Activated CD4-positive, CD25-positive, alpha-beta regulatory T cell treated with anti-CD3 and anti-CD28 coated beads, Interleukin-2, amount 50 U/mL, for 72 hours (primary cell): ENCODE measurements at places on chromosomes 16 and 17.

DNA sequence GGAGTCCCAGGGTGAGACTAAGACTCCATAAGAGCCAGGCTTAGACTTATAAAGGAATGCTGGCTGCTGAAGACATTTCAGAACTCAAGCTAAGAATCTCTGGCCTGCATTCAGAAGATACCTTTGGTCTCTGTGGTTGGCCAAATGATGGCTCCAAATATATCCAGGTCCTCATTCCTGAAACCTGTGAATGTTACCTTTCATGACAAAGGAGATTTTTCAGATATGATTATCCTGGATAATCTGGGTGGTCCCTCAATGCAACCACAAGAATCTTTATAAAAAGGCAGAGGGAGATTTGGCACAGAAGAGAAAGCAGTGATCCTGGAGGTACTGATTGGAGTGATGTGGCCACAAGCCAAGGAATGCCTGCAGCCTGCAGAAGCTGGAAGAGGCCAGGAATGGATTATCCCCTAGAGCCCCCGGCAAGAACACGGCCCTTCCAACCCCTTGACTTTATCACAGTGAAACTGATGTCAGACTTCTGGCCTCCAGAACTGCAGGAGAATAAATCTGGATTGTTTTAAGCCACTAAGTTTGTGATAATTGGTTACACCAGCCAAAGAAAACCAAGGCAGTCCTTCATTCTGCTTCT, 253.3 kb downstream of the SLC39A11 start:
- no peak for DNase-seq

DNA sequence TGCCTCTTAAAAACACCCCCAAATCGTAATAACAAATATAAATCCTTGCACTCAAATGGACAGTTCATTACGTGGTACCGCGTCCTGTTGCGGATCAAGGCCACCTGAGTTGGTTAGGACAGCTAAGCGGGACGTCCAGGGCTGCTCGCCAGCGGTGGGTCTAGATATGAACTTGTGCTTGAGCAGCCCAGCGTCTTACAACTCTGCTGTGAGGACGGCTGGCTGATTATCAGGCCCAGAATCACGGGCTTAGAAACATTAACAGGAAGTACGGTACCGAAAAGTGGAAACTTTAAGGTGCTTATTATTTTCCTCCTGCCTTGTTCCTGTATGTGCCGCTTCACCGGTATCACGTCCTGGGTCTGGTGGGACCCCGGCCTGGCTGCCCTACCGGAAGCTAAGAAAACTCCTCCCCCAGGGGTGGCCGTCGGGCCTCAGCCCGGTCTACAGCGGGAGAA, 832 bp upstream of the SRRM2 start:
- no peak for DNase-seq

DNA sequence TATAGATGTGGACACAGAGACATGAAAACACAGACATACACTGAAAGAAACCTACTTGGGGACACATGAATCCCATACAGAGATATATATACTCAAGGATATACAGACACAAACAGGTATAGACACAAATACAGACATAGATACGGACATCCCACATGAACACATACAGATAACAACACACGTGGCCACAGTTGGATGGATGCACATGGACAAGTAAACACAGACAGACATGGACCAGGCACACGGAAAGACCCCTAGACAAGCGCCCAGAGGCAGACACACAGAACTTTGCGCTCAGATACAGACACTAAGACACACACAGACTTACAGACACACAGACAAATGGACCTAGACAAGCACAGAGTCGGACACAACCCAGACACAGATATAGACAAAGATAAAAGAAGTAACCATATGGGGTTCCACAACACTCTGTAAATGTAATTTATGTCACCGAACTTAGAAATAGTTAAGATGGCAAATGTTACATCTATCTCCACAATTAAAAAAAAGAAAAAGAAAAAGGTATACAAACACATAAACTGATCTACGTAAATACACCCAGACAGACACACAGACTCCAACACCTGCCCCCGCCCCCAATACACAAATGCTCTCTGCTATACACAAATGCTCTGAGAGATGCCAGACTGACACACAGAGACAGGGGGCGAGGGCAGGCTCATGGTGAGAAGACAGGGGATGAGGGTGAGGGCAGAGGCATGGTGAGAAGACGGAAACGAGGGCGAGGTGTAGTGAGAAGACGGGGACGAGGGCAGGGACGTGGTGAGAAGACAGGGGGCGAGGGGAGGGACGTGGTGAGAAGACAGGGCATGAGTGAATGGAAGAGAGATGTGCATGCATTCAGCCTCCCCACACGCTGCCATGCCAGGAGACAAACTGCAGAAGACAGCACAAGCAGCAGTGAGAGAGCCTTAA, 118.3 kb downstream of the SMG6 start:
- no peak for DNase-seq

GRCh38 chr17:8479431-8479947, 43.8 kb downstream of the NDEL1 start:
- DNase-seq = no peak

DNA sequence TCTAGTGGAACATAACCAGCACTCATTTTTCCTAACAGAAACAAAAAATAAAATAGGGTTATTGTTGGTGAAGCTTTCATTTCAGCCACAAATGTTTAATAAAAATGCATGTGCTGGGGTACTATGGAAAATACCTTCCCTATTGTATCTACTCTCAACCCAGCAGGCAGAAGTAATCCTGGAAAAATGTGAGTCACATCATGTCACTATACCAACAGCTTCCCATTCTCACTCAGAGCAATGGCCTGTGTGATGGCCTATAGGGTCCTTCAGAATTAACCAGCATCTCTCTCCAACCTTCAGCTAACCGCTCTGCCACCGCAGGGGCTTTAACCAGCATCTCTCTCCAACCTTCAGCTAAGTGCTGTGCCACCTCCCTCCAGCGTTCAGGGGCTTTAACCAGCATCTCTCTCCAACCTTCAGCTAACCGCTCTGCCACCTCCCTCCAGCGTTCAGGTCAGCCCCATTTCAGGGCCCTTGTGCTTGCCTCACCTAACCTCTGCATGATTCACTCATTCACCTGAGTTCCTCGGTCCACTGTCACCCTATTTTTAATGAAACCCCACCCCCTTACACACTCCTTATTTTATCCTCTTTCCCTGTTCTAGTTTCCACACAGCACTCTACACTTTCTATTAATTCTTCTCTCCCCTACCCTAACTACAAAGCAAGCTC, 34.0 kb downstream of the UBE2G1 start:
- DNase-seq = no peak

DNA sequence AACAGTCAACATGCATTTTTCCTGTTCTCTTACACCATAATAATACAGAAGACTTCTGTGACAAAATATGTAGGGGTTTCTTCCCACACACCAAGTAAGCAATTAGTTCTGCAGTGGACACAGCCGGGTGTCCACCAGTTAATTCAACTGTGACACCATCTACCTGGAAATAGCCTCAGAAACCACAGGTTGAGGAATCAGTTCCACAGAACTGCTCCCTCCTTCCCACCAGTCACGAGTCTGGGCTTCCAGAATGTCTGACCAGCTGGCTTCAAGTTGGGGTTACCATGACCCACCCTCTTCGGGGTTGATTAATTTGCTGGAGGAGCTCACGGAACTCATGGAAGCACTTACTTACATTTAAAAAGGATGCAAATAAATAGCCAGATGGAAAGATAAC, 13.6 kb upstream of the CCL5 start:
- DNase-seq = no peak

GRCh38 chr16:4138713-4139112, 22.5 kb upstream of the ADCY9 start:
- no peak for DNase-seq

DNA sequence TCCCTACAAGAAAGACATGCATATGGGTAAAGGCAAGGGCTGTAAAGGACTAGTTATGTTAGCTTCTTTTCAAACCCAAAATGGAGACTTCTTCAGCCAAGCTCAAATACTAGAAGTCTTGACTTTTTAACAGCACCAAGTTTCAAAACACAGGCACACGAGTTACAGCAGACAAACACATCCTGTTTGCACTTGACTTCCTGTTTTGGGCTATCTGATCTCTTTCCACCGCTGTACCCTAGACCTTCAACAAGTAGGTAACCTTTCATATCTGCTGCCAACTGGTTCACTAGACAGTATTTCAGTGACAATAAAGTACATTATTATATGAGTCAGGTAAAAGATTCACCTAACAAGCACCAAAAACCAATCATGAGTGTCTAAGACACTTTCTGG, 12.3 kb downstream of the RFFL start:
- no peak for DNase-seq

- no peak for DNase-seq
Observed at GRCh38 chr17:13000561-13000960, 17.3 kb downstream of the ELAC2 start.

GRCh38 chr16:68257906-68258800, 6.2 kb upstream of the SLC7A6 start:
- DNase-seq = no peak

GRCh38 chr17:60154616-60155426, 5.0 kb downstream of the CA4 start:
- DNase-seq = no peak

DNA sequence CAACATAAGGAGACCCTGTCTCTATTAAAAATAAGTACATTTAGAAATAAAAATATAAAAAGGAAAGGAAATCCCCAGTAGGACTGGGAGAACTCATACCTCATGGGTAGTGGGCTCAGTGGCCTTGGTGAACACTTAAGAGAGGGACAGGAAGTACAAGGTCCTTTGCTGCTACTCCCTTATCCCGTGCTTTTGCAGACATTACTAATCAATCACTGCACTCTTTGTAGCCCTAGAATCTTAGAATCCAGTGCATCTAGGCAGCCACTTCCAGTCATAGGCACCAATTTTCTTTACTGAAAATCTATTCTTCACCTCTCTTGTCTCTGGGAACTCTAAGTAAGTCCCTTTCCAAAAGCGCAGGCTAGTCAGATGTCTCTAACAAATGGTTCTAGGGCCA, 183.1 kb downstream of the SNX29 start:
- no peak for DNase-seq

- DNase-seq = no peak
Observed at GRCh38 chr17:8818654-8819330, 19.6 kb upstream of the MFSD6L start.

GRCh38 chr16:49575346-49576172, 202.0 kb downstream of the C16orf78 start:
- no peak for DNase-seq

- DNase-seq = no peak
Observed at GRCh38 chr17:15457723-15458094, 9.7 kb downstream of the CDRT4 start.

DNA sequence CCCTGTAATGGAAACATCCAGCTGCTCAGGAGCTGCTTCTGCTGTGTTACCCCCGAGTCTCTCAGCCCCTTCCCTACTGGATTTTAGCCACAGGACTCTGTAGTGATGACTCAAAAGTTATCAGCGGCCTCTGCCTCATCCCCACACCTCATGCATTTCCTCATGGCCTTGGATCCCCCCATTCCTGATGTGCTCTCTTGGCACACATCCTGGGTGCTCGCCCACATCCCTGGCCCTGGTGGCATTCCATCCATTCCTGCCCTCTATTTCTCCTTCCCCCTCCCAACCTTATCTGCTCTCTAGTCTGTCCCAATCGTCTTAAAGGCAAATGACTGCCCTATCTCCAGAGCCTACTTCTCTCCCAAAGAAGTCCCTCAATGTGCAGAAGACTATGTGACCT, 24.6 kb downstream of the MARF1 start:
- no peak for DNase-seq

GRCh38 chr16:57991551-57992059, 8.9 kb downstream of the ZNF319 start:
- no peak for DNase-seq
